ENCODE measurements at places on chromosomes 3 and 15.

DNA sequence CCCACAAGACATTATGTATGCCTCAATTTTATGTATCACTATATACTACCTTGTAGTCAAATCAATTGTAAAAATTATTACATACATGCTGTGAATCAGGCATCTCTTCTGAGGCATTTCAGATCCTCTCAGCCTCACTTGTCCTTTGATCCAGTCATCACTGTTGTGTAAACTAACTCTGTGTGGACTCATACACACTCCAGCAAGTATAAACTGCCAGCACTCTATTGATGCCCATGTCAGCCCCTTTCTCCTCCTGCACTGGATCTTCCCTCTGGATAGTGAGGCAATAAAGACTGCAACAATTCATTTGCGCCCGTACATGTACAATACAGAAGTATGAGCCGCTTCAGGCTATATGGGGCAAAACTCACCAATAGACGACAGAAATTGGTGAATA lies 364.7 kb upstream of the TGFBR2 start:
- DNase-seq, result no peak

GRCh38 chr3:98966434-98966833 lies 64.9 kb upstream of the DCBLD2 start:
- DNase-seq, result no peak

- no peak for DNase-seq
Observed at GRCh38 chr3:195286115-195286872, 15.3 kb upstream of the XXYLT1 start.

GRCh38 chr3:196412704-196413103 lies 19.5 kb downstream of the UBXN7 start:
- no peak for DNase-seq

- DNase-seq, result no peak
Observed at GRCh38 chr15:97501291-97501690, 459.2 kb upstream of the ARRDC4 start.

DNA sequence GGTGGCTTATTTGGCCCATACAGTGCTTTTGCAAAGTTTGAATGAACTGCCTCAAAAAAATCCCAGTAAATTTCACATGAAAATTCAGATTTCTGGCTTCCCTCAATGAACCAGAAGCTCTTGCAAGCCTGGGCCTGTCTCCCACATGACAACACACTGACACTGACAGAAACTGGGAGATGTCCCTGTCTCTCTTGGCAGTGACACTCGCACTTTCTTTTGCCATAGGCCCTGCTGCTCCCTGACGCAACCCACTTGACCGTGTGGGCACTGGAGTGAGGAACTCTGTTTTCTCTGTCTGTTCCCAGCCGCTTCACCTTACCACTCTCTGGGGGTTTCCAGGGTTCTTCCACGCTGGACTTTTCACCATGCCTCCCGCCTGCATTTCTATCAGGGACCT lies 524.5 kb downstream of the SHQ1 start:
- no peak for DNase-seq

DNA sequence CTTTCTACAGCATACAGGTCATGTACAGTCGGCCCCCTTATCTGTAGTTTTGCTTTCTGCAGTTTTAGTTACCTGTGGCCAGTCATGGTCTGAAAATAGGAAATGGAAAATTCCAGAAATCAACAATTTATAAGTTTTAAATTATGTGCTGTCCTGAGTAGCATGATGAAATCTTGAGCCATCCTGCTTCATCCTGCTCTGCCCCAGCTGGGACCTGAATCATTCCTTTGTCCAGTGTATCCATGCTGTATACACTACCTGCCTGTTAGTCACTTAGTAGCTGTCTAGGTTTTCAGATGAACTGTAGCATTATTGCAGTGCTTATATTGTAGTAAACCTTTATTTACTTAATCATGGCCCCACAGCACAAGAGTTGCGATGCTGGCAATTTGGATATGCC lies 44.8 kb downstream of the AP4E1 start:
- DNase-seq, result no peak

- no peak for DNase-seq
Observed at GRCh38 chr3:194365526-194365925, 4.0 kb downstream of the LRRC15 start.

DNA sequence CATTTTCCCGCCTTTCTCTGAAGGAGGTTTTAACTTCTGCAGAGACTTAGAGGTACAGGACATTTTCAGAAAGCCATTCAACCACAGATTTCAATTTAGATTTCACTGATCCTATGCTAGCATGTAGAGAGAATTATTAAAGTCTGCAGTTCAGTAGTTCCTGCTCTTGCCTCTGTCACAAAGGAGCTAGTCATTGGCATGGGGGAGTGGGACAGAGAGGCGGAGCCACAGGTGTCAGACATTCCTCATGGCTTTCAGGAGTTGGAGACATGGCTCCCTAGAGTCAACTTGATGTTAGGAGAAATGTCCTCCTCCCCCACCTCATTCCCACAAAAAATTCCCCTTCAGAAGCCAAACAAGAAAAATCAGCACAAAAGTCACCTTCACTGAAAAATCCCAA lies 66.0 kb upstream of the SIAH2 start:
- no peak for DNase-seq

- no peak for DNase-seq
Observed at GRCh38 chr3:146111337-146111736, 49.6 kb downstream of the PLOD2 start.

GRCh38 chr15:70608144-70608543 lies 155.2 kb downstream of the UACA start:
- DNase-seq, result no peak

GRCh38 chr15:60941448-60941847 lies 287.7 kb downstream of the RORA start:
- DNase-seq, result no peak

DNA sequence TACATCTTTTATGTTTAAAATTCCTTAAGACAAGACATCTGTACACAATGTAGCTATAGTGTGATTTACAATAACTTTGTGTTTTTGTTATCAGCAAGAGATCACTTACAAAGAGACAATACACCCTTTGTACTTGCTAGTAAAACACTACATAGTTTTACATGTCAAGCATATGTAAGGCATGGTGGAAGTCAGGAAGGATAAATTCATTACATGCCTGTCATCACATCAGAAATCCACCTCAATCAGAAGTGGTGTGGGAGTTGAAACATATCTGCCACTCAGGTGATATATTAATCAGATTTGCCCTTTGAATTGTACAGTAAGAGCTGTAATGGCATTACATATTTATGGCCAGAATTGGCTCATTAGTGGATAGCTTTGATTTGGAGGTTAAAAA lies 95.5 kb downstream of the MBNL1 start:
- DNase-seq, result no peak

GRCh38 chr15:101322854-101323477 lies 27.9 kb upstream of the SNRPA1 start:
- DNase-seq, result no peak

DNA sequence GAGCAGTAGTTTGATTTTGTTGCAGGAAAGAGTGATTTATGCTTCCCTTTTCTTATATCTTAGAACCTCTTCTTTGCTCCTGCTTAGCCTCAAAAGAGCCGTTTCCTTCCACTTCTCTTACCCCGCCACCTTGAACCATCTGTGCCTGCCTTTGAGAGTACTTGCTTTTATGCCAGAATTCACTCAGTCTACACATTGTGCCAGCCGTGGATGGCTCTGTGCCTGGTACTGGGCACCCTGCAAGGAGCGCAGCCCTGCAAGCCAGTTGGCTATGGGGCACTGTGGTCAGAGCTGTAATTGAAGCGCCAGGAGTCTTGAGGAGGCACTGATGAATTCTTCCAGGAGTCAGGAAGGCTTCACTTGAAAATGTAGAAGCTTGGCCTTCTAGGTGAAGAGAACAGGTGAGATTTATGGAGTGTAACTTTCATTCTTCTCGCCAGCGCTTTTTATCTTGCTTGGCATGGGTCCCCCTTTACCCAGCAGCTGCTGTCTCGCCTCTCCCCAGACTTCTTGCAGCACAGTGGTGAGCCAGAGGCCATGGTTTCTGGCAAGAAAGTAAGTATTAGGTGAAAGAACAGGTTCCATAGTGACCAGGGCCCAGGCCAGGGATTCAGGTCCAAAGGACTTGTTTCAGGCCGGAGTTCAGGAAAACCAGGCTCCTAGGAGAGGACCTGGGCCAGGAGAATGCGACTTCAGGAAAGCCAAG lies 4.9 kb downstream of the TMED3 start:
- DNase-seq, result peak; percentile 96

GRCh38 chr3:38949994-38950393 lies 101.8 kb downstream of the SCN11A start:
- DNase-seq, result no peak

- DNase-seq, result no peak
Observed at GRCh38 chr3:62550439-62550838, 177.1 kb upstream of the FEZF2 start.
